ENCODE measurements at places on chromosomes 1 and 21.

DNA sequence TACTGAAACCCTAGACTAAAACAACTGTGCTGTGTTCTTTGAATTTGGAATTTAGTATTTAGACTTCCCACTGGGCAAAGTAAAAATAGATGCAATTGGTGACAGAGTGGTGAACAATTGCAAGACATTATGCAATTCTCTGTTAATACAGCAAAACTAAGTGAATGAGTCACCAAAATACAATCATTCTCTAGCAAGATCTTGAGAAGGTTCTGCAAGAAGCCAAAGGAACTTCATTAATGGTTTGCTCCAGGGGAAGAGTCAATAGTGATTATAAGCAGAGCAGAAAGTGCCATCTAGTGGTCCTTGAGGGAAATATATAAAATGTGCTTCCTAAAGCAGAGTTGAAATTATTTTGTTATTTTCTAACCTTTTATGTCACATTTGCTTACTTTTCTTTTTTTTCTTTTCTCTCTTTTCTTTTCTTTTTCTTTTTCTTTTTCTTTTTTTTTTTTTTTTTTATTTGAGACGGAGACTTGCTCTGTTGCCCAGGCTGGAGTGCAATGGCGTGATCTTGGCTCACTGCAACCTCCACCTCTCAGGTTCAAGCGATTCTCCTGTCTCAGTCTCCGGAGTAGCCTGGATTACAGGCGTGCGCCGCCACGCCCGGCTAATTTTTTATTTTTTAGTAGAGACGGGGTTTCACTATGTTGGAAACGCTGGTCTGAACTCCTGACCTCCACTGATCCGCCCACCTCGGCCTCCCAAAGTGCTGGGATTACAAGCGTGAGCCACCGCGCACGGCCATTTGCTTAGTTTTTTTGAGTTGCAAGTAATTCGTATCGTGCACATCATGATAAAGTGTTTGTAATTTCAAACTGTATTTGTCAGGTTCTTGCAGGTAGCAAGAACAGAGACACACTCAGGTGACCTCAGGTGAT, 99.2 kb downstream of the CTH start:
- peak; percentile 99 for DNase-seq

GRCh38 chr1:1788646-1789431, 10.6 kb upstream of the NADK start:
- peak; percentile 65 for DNase-seq

- peak; percentile 74 for DNase-seq
Measured at GRCh38 chr1:48203287-48203900, 19.1 kb upstream of the SLC5A9 start.

DNA sequence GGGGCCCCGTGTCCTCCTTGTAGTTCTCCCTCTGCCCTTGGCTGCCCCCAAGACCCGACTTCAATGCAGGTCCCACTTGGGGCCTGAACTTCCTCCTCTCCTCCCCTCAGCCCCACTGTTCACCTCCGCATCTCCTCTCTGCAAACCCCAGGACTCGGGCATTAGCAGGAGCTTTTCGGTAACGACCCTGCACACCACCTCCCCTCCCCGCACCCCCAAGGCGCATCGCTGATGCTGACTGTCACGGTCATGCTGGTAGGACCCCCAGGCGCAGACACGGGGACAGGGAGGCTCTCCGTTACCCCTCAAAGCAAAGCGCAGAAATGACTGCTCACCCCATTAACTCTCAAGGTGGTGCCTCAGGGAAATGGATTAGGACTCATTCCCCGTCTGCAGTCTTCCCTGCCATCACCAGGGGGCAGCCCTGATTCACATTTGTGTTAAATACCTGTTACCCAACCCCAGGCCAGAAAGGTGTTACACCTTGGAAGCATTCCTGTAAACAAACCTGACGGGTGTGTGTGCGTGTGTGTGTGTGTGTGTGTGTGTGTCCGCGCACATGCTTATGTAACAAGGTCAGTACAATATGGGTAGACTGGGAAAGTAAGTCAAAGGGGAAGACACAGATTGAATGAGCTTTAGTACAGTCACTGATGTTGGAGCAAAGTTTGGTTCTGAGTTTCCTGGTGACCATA, 6.4 kb upstream of the GUCA2B start:
- DNase-seq = peak; percentile 71

DNA sequence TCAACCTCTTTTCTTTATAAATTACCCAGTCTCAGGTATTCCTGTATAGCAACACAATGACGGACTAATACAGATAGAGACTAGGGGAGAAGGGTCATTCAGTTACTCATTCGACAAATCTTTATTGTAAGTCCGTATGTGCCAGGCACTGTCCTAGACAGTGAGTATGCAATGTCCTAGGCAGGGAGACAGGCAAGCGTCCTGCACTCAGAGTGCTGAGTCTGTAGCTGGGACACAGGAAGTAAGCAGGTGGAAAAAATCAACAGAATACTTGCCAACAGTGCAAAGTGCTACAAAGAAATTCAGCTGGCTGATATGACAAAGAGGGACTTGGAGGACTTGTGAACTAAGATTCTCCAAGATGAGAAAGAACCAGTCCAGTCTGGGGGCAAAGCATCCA, 92.2 kb upstream of the ZBTB40 start:
- no peak for DNase-seq

- no peak for DNase-seq
Measured at GRCh38 chr1:28273216-28273860, 14.0 kb downstream of the SESN2 start.

DNA sequence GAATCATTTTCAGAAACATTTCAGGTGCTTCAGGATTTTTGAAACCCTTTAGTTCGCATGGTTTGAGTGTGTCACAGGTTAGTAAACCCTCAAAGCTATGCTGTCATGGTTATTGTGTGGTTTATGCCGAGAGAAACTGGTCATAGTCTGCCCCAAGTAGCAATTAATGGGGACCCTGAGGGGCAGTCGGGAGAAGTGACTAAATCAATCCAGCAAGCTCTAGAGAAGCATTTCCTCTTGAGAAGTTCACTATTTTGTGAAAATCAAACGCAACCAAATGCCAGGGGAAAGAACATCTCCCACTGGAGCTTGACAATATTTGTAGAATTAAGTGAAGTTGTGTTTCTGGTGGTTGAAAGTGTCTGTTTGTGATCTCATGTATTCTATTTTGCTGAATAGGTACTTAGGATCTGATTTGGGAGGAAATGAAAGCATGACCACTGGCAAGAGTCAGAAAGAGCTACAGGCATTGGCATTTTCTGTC, 63.0 kb upstream of the BACH1 start:
- DNase-seq = no peak

GRCh38 chr1:241579434-241579833, 47.3 kb downstream of the KMO start:
- DNase-seq = no peak

DNA sequence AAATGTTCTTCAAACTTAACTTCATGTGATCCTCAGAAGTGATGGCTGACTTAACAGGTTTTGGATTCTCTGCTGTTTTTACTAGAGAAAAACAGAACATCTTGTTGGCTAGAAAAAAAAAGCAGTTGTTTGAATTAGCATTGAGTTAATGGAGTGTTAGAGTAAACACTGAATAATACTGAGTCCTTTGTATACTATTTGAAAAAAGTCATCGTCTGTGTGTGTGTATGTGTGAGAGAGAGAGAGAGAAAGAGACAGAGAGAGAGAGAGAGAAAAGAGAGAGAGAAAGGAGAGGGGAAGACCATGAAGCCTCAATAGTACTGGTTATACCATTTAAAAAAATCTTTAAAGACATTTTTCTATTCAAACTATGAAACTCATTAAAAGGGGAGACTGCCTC, 10.4 kb downstream of the ZNF697 start:
- DNase-seq = no peak

- peak; percentile 61 for DNase-seq
Measured at GRCh38 chr1:154971341-154971998, 923 bp upstream of the SHC1 start.

DNA sequence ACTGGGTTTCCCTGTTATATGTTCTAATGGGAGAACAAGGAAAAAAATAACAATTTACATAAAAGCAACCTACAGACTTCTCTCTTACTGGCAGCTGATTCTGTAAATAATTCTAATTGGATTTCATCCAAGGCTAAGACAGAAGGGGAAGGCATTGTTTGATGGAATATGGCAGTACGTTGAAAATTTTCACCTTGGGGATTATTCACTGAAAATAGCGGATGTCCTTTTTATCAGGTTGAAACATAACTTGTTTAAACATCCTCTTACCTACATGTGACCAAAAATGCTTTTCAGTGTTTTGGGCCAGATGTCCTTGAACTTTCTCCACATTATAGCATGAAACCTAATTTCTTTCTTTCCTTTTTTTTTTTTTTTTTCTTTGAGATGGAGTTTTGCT, 24.9 kb downstream of the TSNAX start:
- no peak for DNase-seq

GRCh38 chr1:206035027-206035426, 11.3 kb upstream of the CTSE start:
- DNase-seq = no peak

DNA sequence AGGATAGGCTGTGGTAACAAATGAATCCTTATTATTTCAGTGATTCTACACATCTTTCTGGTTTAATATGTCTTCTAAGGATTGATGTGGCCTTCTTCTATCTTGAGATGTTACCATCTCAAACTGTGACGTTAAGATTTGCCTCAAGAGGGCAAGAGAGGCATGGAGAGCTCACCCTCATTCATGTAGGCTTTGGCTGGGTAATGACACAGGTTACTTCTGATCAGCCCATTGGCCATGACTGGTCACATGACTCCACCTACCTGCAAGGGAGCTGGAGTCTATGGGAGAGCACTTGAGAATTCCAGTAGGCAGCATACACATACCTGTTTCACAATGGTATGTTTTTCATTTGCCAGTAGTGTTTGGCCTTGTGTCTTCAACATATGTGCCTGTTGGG, 30.0 kb downstream of the CACHD1 start:
- DNase-seq = no peak

- DNase-seq = no peak
Measured at GRCh38 chr1:1136547-1137230, 20.8 kb upstream of the C1orf159 start.

GRCh38 chr21:26079366-26079765, 91.2 kb downstream of the APP start:
- DNase-seq = peak; percentile 48

DNA sequence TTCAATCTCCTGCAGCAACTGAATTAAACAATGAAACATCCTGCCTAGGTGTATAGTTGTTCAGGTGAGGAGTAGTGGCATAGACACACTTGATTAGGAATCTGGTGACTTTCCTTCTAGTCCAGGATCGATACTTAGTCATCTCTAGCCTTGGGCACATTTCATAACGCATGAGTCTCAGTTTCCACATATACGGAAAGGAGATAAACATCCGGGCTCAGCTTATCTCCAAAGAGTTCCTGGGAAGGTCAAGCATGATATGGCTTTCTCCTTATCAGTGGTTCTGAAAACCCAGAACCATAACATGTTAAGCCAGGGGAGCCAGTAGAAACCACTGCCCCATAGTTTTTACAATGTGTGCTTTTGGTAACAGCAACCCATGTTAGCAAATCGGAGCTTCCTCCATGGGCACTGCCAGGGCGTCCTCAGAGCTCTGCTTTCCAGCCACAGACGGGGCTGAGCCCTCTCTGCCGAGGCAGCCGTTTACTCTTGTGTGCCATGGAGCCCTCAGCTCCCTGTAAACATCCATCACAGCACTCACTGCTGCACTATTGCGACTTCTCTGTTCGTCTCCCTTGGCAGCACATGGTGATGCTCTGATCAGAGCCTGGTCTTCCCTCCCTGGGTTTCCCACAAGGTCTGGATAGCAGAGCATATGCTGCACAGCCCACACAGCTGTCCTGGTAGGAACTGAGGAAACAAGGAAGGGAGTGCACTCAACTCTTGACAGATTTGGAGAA, 34.6 kb downstream of the RUNX1 start:
- DNase-seq = no peak

DNA sequence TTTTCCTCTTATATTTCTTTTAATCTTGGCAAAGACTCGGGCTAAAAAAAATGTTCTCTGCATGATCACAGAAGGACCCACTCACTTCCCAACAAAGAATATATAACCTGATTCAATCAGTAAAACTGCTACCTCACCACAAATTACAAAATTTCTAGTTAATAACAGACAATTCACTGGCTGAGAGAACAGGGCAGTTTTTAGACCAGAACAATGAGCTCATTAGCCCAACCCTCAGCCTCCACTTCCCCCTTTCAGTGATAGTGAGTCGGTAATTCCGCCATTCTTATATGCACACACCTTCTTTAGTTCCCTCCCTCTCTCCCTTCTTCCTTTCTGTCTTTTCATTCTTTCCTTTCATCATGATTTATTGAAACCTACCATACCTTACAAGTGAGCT, 8.9 kb downstream of the SIPA1L2 start:
- no peak for DNase-seq

DNA sequence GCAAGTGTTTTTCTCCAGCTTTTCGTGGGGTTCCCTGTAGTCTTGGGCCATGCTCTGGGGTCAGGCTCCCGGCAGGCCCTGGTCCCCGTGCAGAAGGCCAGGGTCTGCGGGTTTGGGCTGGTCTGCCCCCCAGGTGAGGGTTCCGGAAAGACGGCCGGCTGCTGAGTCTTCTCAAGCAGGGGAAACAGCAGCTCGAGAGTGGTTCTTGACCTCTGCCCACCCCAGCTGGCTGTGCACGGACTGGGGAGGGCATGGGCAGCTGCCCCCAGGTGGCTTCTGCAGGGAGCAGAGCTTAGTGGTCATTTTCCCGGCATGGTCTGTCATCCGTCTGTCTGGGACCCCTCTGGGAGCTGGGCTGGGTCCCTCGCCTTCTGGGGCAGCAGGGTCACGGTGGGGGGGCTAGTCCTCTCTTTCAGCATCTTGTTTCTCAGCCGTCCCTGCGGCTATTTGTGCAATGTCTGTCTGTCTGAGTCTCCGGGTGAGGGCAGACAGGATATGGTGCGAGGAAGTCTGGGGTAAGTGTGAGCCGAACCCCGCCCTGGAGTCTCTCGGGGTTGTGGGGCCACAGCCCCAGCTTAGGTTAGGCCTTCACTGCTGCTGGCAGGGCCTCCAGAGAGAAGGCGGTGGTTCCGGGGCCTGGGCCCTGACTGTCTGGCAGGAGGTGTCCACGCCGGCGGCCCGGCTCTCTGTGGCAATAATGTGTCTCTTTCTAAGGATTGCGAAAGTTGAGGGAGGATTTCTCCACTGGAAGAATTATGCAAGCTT, 6.1 kb downstream of the SKI start:
- DNase-seq = peak; percentile 94

GRCh38 chr21:42375966-42376337, 9.6 kb upstream of the TFF1 start:
- DNase-seq = no peak

DNA sequence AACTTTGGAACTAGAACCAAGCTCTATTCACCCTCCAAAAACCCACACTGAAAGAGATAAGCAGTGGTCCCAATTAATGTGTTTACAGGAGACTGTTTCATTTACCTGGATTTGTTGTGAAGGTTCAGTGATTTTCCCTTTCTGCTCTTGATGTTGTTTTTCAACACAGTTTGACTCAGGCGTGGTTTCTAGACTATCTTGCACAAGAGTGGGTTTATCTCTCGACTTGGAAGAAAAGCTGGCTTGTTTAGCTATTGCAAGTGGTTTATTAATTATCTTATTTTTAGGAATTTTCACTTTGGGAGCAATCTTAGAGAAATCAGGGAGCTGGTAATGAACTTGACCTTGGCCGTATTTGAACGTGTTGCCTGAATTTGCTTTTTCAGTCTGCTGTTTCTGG, 5.3 kb downstream of the AKNAD1 start:
- peak; percentile 28 for DNase-seq
